ENCODE measurements at places on chromosomes 3 and 15.

DNA sequence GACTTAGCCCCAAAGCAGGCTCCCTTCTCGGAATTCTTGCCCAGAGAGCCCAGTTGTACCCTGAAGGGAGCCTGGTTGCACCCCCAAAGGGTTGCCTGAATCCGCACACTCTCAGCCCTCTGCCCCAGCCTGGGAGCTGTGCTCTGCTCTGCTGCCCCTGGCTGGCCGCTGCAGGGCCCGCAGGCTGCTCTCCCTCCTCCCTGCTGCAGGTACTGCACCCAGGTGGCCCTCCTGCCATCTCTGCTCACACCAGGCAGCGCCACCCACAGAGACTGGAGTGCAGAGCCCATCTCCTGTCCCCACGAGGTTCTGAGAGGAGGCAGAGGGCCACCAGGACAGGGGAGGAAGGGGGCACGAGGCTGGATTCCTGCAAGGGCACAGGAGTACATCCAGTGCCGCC, 134.2 kb upstream of the NSMCE3 start:
- DNase-seq = no peak

DNA sequence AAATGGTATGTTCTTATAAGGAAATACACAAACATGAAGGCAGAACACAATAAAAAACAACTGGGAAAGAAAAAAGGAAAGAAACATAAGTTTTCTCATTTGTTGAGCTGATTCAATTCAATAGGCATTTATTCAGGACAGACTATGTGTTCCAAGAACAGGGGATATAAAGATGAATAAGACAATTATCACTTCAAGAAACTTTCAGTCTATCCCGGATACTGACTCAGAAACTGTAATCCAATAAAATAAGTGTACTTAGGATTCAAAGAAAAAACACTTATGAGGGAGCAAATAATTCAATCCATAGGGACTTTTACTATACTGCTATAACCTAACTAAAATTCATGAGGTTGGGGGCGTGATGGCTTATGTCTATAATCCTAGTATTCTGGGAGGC, 3.5 kb upstream of the POPDC2 start:
- DNase-seq = no peak

DNA sequence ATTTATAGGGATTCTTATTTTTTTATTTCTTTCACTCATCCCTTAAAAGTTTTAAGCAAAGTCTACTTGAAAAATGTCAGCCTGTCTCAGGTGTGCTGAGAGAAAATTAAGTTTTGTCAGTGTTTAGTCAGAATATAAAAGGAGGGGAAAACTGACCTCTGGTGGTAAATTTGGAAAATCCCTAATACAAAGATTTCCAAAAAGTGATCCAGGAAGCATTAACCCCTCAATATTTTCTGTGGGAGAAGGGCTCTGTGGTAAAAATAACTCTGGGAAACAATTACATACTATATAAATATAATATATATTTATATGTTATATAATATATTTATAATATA, 41.0 kb upstream of the FRMD4B start:
- no peak for DNase-seq

- DNase-seq = no peak
Measured at GRCh38 chr3:147099076-147099475, 307.3 kb downstream of the ZIC4 start.

- no peak for DNase-seq
Measured at GRCh38 chr3:143241481-143241951, 121.9 kb downstream of the CHST2 start.

Data from stimulated activated CD8-positive, alpha-beta memory T cell treated with anti-CD3 and anti-CD28 coated beads, Interleukin-4, amount 100 ng/mL, for 24 hours (primary cell).